AG10803 (cell line): ENCODE measurements at places on chromosomes 13 and 19.

GRCh38 chr13:19601749-19602725 is 31.4 kb upstream of the MPHOSPH8 start:
- peak; percentile 27 for DNase-seq

GRCh38 chr13:44096901-44097300 is 217.2 kb downstream of the LACC1 start:
- no peak for DNase-seq

DNA sequence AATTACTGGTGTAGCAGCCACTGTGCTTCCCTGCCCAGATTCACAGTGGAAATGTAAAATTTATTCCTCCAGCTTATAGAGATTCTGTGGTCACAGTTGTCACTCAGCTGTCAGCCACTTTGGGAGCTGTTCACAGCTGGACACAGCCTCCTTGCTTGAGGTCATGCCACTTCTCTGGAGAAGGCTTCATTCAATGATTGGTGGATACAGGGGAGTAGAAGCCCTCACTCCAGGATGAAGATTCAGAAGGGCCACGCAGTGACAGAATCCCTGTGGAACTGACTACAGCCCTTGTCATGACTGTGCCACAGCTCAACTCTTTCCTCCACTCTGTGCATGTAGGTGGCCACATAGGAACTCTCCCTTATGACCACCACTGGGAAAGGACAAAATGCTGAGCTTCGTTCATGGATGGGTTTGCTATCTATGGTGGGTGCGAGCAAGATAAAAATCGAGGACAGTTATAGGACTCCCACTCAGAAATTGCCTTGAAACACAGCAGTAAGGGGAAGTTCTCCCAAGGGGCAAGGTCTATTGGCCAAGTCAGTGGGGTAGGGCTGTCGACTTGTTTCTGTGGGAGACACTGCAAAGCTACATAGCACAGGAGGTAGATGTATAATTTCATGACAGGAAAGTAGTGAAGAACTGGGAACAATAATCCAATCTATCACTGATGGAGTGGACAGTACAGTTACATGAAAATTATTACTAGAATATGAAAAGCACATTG is 98.7 kb downstream of the CCNA1 start:
- DNase-seq = no peak

GRCh38 chr13:69935043-69935442 is 172.6 kb upstream of the ATXN8OS start:
- DNase-seq = no peak

GRCh38 chr19:5444431-5444830 is 10.8 kb upstream of the ZNRF4 start:
- DNase-seq = no peak

DNA sequence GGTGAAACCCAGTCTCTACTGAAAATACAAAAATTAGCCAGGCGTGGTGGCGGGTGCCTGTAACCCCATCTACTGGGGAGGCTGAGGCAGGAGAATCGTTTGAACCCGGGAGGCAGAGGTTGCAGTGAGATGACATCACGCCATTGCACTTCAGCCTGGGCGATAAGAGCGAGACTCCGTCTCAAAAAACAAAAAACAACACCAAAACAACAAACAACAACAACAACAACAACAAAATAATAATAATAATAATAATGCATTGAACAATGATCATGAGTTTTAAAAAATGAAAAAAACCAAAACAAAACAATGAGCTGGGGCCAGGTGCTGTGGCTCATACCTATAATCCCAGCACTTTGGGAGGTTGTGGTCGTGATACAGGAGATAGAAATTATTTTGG is 23.1 kb upstream of the HOMER3 start:
- no peak for DNase-seq

DNA sequence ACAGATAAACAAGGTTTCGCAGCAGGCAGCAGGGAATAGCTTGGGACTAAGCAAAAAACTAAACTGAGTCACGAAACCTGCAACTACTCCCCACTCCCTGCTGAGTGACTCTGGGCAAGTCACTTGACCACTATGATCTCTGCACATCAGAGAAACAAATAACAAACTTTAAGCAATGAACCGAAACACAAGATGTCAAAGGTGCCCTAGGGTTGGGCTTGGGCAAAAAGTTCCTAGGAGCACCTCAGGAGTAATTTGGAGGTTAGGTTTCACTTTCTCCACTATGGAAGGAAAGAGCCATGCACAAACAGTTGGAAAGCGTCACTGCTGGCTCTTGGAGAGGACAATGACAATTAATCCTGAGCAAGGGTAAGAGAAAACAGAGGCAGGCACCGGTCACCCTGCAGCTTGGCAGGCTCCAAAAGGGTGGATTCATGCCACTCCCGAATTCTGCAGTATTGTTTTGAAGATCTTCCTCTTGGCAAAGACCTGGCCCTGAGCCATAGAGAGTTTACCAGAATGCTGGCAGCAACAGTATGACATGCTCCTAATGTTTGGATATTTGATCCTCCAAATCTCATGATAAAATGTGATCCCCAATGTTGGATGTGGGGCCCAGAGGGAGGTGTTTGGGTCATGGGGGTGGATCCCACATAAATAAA is 60.3 kb downstream of the CRYL1 start:
- peak; percentile 32 for DNase-seq

DNA sequence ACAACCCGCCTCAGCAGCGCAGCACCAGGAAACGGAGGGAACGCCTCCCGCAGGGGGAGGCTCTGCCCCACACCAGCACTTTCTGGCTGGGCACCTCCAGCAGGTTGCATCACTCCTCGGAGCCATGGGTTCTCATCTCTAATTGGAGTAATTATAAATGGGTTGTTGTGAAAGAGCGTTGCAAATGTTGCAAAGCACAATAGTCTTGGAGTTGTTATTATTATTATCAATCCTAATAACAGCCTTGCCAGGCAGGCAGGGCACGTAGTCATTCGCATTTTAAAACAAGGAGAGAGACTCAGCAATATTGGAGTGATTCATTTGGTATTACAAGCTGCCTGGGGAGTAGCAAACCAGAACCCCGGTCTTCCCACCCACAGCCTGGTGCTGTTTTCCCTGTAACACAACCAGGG is 108.6 kb upstream of the GJB6 start:
- peak; percentile 52 for DNase-seq

GRCh38 chr19:45235485-45235884 is 9.7 kb downstream of the EXOC3L2 start:
- no peak for DNase-seq

GRCh38 chr13:72004246-72004645 is 137.2 kb upstream of the DACH1 start:
- DNase-seq = no peak
